ENCODE measurements at places on chromosomes 3 and 15. TPM values are rescaled to one million over a fixed set of nuclear protein-coding genes. Genes with fewer than 3 reads are reported as not detected.
A peak's percentile ranks its signal among the peaks of the same experiment; 100 is the strongest.

DNA sequence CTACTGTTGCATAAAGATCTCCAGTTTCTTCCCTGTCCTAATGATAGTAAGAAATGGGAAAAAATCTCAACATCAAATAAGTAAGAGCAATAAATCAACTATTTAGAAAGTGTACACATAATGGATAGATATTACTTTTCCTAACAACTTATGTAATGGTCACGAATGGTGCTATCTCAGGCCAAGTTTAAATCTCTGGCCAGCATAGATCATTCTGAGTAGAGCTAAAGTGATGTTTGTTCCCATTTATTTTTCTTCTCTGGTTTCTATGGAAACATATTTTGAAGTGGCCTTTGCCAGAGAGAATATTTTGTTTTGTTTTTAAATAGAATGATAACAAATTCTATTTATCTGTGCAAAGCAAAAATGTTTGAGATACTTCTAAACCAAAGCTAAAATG lies 249.7 kb upstream of the TTC14 start:
- no peak overlapping the region for H3K27ac ChIP-seq
- H3K27me3 ChIP-seq = no peaks in the 10 kb centered on the region
- H3K4me1 ChIP-seq = no peaks in the 10 kb centered on the region
- H3K36me3 ChIP-seq = no peaks in the 10 kb centered on the region
- no peak overlapping the region for H3K4me3 ChIP-seq

The GORASP1 gene
- 61.7 TPM for total RNA-seq

DNA sequence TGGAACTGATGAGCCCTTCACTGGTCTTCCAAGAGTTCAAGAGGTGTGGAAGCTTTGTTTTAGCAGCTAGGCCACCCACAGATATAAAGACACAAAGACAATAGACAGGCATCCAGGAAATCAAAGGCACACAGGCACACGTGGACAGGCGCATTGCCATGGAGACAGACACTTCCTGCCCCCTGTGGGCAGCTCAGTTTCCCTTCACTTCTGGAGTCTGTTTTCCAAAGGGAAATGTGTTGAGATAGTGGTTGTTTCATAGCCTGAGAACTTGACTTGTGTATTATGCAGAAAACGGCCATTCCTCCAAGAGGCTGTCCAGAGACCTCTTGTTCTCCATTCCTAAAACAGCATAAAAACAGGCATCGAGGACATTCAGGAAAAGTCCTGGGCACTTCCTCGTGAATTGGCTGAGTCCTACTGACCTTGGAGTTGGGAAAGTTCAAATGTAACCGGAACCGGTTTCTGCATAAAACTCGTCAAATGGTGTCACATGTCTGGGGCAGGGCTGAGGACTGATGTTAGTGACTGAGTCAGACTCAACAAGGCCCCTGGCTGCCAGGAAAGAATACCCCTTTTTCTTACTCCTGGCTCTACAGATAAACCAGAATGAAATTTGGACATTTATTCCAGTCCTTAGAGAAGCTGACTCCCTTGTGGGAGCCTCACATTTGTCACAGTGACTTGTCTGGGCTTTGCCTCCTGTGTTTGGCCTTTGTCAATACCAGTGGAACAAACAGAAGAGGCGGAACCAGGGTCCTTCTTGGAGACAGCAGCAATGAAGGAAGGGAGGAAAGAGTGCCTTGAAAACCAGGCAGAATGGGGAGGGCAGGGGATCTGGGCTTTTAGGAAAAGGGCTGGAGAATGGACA lies 1.3 kb downstream of the ALPK3 start:
- no peak for DNase-seq
- no peak overlapping the region for H3K4me3 ChIP-seq
- H3K4me1 ChIP-seq = peaks cover 25% of the 10 kb centered on the region
- H3K36me3 ChIP-seq = no peaks in the 10 kb centered on the region
- H3K27me3 ChIP-seq = no peaks in the 10 kb centered on the region

The RETNLB gene
- total RNA-seq = not detected

DNA sequence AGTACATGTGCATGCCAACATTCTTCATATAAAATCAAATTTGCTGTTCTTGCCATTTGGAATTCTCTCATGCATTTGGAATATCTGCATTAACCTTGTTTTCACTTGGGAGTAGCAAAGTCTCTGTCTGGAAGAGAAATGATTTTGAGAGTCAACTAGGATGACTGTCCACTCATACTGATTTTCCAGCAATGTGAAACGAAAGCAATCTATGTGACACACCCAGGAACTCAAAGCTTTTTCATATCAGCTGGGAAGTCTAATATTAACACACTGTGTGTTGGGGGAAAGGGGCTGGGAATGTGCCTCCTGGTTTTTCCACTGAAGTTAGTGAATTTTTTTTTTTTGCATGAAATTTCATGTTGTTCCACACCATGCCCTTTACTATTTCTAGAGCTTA lies 124.9 kb downstream of the DUT start:
- no peak overlapping the region for H3K4me3 ChIP-seq
- H3K36me3 ChIP-seq = peaks cover 49% of the 10 kb centered on the region
- H3K4me1 ChIP-seq = no peaks in the 10 kb centered on the region
- H3K27ac ChIP-seq = no peak overlapping the region

GRCh38 chr3:139434228-139434627 lies 42.1 kb downstream of the RBP2 start:
- no peaks in the 10 kb centered on the region for H3K27me3 ChIP-seq
- H3K4me3 ChIP-seq = no peak overlapping the region
- peaks cover 14% of the 10 kb centered on the region for H3K4me1 ChIP-seq
- peak overlapping the region; percentile 65 for H3K27ac ChIP-seq
- no peak for DNase-seq

- no peak overlapping the region for H3K4me3 ChIP-seq
- H3K27ac ChIP-seq = no peak overlapping the region
- no peaks in the 10 kb centered on the region for H3K4me1 ChIP-seq
- H3K27me3 ChIP-seq = no peaks in the 10 kb centered on the region
- DNase-seq = no peak
Observed at GRCh38 chr15:62792986-62793751, 249.4 kb upstream of the TPM1 start.

The RBMS3 gene
- 15.5 TPM for total RNA-seq

DNA sequence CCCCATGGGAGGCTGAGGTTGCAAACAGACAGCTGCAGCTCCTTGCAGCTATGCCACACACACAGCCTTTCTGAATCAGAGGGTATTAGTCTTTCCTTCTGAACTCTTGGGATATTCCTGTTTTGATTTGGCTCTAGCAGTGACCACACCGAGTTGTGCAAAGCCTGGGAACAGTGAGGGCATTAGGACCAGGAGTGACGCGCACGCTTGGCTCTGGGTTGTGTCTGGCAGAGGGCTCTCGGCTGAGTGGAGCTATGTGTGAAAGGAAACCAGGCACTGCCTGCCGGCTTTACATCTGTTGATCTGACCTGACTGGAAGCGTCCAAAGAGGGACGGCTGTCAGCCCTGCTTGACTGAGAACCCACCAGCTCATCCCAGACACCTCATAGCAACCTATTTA lies at the start of gene GALNT15:
TSS of gene GALNT15 (plus strand) at position 292 of the 400 bp plus-strand sequence. CDS start 472 bp downstream, outside the sequence.
- H3K36me3 ChIP-seq = no peaks in the 10 kb centered on the region
- H3K27me3 ChIP-seq = no peaks in the 10 kb centered on the region
- peak within 1 kb of the TSS; percentile 53 for H3K4me3 ChIP-seq

The MDFIC2 gene
- not detected for total RNA-seq

The MYH15 gene
- total RNA-seq = 0.31 TPM

The NR2F2 gene
- 10.2 TPM for total RNA-seq

GRCh38 chr3:12287727-12288181 lies 1.1 kb upstream of the PPARG start:
- peak overlapping the region; percentile 82 for H3K27ac ChIP-seq
- no peaks in the 10 kb centered on the region for H3K36me3 ChIP-seq
- H3K4me3 ChIP-seq = peak overlapping the region; percentile 85
- peaks cover 21% of the 10 kb centered on the region for H3K4me1 ChIP-seq

DNA sequence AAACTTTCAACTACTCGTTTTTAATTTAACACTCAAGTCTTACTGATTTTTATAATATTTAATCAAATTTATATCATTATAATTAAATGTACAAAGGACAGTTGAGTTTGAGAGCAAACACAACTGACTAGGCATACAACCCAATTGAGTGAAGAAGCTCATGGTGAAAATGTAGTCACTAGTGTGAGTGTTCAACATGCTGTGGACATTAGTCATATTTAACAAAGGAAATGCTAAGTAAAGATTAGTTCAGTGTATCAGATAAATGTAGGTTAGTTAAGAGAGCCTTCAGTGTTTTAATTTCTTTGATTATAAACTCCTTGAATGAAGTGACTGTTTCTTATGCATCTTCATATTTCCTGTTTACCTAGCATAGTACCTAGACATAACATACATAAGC lies 444.2 kb upstream of the GOLIM4 start:
- H3K4me1 ChIP-seq = no peaks in the 10 kb centered on the region
- DNase-seq = no peak
- no peaks in the 10 kb centered on the region for H3K27me3 ChIP-seq
- H3K27ac ChIP-seq = no peak overlapping the region
- H3K36me3 ChIP-seq = no peaks in the 10 kb centered on the region

- H3K4me3 ChIP-seq = no peak overlapping the region
- no peak for DNase-seq
- no peak overlapping the region for H3K27ac ChIP-seq
- H3K36me3 ChIP-seq = no peaks in the 10 kb centered on the region
- H3K4me1 ChIP-seq = peaks cover 7% of the 10 kb centered on the region
- H3K27me3 ChIP-seq = no peaks in the 10 kb centered on the region
Observed at GRCh38 chr15:72538931-72539330, 64.8 kb downstream of the ARIH1 start.

The CLDN16 gene
- total RNA-seq = 2.5 TPM

DNA sequence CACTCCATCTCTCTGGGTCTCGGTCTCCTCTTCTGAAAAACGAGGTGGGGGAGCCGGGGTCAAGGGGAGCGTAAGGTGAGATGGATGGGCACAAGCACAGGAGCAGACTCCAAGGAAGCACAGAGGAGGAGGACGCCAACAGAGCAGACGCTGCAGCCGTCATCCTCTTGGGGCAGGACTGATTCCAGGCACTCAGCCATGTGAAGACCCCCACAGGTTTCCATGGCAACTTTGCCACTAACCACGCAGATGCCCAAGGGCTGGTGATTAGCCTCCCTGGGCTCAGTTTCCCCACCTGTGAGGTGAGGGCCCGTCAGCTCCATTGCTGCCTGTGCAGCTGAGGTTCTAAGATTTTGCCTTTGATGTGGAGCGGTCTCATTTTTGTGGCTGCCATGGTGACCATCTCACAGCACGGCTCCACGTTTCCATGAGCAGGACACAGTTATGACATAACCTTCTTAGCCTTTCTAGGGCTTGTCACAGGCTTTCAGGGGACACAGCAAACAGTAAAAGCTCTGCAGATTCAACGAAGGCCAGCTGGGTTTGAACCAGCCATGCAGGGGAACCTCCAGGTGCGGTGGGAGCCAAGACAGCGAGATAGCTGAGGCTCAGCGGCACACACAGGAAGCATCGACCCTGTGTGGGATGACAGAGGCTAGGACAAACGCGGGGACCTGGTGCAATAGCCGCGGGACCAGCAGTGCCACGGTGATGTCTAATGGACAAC lies 170.3 kb downstream of the NUP210 start:
- H3K4me3 ChIP-seq = no peak overlapping the region
- DNase-seq = no peak
- no peak overlapping the region for H3K27ac ChIP-seq
- no peaks in the 10 kb centered on the region for H3K4me1 ChIP-seq

The FXR1 gene
- total RNA-seq = 62.0 TPM

The MINAR1 gene
- total RNA-seq = 0.51 TPM

DNA sequence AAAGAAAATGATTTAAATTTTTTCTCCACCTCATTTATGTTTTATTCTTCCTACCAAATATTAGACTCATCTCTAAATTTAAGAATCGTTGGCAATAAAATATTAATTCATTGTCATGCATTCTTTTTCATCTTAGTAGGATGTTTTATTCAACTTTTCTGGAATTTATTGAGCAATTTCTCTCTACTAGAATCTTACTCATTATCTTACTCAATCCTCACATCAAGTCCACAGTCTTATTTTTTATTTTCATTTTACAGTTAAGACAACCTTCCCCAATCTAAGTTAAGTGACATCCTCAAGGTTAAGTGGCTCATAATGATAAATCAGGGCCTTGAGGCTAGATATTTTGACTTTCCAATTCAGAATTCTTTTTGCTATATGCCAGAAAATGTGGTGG lies 15.9 kb upstream of the ALDH1A2 start:
- H3K4me3 ChIP-seq = no peak overlapping the region
- peaks cover 2% of the 10 kb centered on the region for H3K27me3 ChIP-seq
- H3K4me1 ChIP-seq = no peaks in the 10 kb centered on the region

The PRR20G gene
- total RNA-seq = not detected

GRCh38 chr3:168066882-168067281 lies 28.8 kb downstream of the GOLIM4 start:
- no peaks in the 10 kb centered on the region for H3K36me3 ChIP-seq
- no peak overlapping the region for H3K4me3 ChIP-seq
- H3K4me1 ChIP-seq = peaks cover 6% of the 10 kb centered on the region
- H3K27me3 ChIP-seq = no peaks in the 10 kb centered on the region
- H3K27ac ChIP-seq = no peak overlapping the region

- no peaks in the 10 kb centered on the region for H3K4me1 ChIP-seq
- no peaks in the 10 kb centered on the region for H3K36me3 ChIP-seq
- no peaks in the 10 kb centered on the region for H3K27me3 ChIP-seq
- H3K27ac ChIP-seq = no peak overlapping the region
- H3K4me3 ChIP-seq = no peak overlapping the region
- DNase-seq = no peak
Observed at GRCh38 chr3:153463895-153464294, 301.9 kb downstream of the RAP2B start.

GRCh38 chr15:55230051-55230670 lies 33.4 kb upstream of the RSL24D1 start:
- no peaks in the 10 kb centered on the region for H3K4me1 ChIP-seq
- H3K36me3 ChIP-seq = peaks cover under 1% of the 10 kb centered on the region
- DNase-seq = no peak
- no peak overlapping the region for H3K27ac ChIP-seq

DNA sequence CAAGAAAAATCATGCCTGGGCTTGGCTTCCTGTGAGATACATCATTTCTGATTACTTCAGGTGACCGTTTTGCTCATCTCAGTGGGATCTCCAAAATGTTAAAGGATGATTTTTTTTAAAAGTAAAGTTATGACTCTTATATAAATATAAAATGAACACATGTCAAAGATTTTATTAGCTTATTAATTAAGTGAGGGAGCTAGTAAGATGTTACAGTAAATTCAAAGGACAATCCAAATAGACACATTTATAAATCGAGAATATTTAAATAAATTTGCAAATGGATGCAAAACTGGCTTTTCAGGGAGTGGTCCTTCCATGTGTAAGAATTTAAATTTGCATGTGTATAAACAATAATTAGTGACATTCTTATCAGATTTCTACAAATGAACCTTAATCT lies 87.0 kb downstream of the IQCH start:
- DNase-seq = no peak
- no peaks in the 10 kb centered on the region for H3K36me3 ChIP-seq
- no peaks in the 10 kb centered on the region for H3K4me1 ChIP-seq
- H3K4me3 ChIP-seq = no peak overlapping the region
- H3K27ac ChIP-seq = no peak overlapping the region

- no peak overlapping the region for H3K4me3 ChIP-seq
- no peak overlapping the region for H3K27ac ChIP-seq
- no peaks in the 10 kb centered on the region for H3K27me3 ChIP-seq
Observed at GRCh38 chr15:45529613-45530012, 7.1 kb upstream of the SLC30A4 start.

Measured in suprapubic skin (tissue), 4 donors.